ENCODE measurements at places on chromosomes 12 and 14.

DNA sequence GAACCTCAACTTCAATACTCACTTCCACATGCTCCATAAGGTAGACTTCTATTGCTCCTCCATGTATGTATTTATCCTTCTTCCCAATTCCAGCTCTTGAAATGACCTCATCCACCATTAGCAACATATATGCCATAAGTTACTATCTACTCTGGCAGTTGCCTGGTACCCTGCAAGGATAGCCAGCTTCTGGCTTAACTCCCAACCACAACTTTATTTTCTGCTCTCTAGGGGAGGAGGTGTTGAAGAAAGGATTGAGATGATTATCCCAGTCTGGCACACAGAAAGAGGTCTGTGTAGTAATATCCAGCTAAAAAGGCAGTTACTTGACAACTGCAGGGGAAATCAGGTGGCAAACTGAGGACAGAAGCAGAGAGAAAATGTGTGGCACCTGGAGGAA is 71.5 kb upstream of the MDM1 start:
- no peak for DNase-seq

GRCh38 chr14:82354126-82354525 is 820.5 kb upstream of the SEL1L start:
- no peak for DNase-seq

GRCh38 chr14:58291646-58292045 is 6.7 kb upstream of the ARID4A start:
- no peak for DNase-seq

DNA sequence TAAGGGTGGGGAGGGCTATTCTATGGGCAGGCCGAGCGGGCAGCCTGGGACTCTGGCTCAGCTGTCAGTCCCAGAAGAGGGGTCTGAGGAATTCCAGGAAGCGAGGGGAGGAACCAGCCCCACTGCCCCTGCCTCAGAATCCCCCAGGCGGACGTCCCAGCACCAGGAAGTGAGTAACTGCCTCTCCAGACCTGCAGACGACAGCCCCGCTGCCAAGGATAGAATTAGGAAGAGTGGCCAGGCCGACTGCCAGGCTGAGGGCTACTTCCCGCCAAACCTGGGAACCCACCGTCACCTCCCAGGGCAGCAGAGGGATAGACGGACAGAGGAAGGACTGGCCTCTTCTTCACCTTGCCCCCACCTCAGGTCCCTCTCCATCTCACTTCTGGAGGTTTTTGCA is 6.7 kb upstream of the BDKRB2 start:
- no peak for DNase-seq

DNA sequence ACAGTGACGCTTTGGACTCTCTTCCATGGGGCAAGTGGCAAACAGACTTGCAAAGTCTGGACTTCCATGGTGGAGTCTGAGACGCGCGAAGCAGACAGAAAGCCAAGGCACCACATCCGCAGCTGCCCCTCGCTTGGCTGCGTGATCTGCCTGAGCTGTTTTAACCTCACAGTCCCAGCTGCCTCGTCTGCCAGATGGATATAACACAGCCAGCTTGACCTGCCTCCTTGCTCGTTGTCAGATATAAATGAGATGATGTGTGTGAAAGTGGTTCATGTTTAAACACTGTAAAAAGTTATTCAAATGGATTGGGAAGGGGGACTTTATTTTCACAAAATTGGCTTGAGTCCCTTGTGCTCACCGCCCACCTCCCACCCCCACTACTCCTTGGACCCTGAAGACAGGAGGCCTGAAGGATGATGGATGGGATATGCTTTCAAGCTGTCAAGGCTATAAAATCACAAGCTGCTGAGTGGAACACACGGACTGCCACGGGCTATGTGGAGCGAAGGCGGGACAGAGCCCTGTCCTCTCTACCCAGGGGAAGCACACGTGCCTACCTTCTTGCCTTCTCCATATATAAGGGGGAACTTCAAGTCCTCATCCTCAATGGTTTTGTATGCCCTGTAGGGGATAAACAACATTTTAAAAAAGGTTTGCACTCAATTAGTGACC is 226.9 kb downstream of the MON2 start:
- no peak for DNase-seq

- DNase-seq, result no peak
Measured at GRCh38 chr12:14873440-14874185, 12.0 kb downstream of the MGP start.

DNA sequence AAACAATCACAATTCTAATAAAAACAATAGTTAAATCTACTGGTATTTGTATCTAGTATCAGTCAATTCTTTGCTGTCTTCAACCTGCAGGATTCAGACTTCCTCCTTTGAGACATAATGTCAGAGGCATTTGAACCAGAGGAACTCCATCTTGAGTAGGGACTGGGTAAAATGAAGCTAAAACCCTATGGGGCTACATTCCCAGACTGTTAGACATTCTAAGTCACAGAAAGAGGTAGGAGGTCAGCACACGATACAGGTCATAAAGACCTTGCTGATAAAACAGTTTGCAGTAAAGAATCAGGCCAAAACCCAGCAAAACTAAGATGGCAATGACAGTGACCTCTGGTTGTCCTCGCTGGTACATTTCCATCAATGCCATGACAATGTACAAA is 48.2 kb upstream of the MAP3K9 start:
- no peak for DNase-seq

- DNase-seq, result no peak
Measured at GRCh38 chr12:132427174-132427768, 62.7 kb upstream of the FBRSL1 start.

- DNase-seq, result no peak
Measured at GRCh38 chr14:86430853-86431252, 900.9 kb downstream of the FLRT2 start.

DNA sequence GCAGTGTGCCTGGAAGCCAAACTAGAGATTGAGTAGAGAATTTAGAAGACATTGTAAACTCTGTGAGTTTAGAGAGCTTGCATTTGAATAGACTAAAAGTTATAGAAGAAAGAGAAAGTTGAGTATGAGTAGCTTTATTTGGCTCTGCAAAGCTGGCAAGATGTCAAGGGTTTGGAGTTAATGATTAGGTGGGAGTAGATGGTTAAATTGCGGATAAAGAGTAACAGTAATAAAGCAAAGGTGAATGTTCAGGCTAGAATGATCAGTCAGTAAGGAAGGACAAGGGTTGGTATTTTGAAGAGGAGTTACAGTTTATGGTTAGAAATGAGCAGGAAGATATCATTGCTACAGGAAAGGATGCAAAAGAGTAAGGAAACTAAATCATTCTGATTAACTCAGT is 5.2 kb downstream of the PPM1A start:
- DNase-seq, result no peak

- no peak for DNase-seq
Measured at GRCh38 chr14:81771651-81772275, 238.1 kb upstream of the SEL1L start.

- no peak for DNase-seq
Measured at GRCh38 chr12:95205016-95205624, 12.1 kb downstream of the FGD6 start.

DNA sequence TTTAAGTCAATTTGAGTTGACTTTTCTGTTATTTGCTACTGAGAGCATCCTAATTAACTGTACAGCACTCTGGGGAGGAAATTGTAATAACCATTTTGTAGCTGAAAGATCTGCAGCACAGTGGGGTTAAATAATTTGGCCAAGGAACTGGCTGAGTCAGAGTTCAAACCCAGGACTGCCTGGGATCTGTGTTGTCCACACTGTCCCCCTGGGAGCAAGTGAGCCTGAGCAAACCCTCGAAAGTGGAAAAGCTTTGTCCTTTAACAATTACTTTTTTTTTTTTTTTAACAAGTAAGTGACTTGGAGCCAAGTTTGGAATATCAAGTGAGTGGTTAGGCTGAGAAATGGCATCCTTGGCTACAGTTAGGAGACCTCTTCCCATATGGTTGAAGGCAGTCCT is 247.2 kb upstream of the CCDC196 start:
- DNase-seq, result no peak

DNA sequence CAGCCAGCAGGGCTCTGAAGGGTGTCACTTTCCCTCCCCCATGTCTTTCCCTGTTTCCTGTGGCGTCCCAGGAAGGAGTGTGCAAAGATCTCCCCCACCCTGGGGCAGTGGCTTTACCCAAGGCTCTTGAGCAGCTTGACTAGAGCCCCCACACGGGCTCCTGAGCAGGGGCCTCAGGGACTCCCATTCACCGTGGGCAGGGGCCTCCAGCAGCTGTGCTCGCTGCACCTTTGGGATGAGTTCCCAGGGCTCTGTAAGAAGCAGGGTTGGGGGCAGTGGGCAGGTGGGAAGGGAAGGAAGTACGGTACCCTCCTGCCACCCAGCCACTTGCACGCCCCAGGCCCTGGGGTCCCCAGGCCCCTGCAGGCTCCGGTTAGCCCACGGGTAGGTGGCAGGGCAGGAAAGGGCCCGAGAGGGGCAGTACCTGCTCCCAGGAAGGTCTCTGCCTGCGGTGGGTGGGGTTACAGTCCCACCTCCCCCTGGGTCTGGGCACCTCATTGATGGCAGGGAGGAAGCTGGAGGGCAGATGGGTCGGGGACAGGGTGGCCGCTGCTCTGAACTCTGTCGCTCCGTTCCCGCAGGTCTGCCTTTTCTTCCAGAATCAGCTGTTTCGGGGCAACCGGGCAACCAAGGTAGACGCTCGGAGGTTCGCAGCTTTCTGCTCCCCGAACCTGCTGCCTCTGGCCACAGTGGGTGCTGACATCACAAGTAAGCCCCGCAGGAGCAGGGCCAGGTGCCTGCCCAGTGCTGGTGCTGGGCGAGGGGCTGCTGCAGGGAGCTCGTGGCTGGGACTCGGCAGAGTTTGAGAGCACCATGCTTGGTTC is 13.0 kb downstream of the ASPG start:
- no peak for DNase-seq

GRCh38 chr12:1977109-1977508 is 27.1 kb downstream of the DCP1B start:
- no peak for DNase-seq

- DNase-seq, result no peak
Measured at GRCh38 chr12:104863296-104863948, 94.7 kb downstream of the SLC41A2 start.

- no peak for DNase-seq
Measured at GRCh38 chr14:85247071-85247470, 282.9 kb upstream of the FLRT2 start.

DNA sequence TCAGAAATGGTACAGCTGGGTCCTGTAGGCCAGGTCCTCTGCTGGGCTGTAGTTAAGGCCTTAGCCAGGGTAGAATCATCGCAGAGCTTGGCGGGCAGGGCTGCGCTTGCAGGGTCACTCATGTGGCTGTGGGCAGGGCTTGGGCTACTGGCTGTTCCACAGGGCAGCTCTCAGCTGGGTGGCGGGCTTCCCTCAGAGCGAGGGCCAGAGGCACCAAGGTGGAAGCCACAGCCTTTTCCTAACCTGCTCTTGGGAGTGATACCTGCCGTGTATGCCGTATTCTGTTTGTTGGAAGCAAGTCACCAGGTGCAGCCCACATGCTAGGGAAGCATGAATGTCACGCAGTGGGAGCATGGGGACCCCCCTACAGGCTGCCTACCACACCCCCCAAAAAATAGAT is 69.8 kb upstream of the RIN3 start:
- DNase-seq, result no peak

DNA sequence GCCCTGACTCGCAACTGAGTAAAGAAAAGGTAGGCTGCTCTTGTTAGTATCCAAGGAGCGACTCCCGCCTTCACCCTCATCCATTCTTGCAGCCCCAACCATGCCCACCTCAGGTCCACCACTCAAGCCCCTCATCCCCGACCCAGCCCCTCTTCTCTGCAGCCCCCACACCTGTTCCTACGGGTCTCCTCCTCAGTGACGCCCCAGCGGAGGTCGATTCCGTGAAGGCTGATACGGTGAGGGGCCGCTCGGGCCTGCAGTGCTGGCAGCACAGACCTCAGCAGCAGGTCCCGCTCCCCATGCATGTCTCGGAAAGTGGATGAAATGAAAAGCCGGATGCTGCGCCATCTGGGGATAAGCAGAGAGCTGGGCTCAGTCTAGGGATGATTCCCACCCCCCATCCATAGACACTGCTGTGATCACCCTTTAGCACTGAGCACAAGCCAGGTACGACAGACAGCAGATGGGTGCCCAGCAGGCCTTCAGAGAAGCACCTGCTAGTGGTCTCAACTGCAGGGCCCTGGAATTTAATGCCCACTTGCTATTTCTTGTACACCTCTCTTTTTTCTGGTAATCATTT is 26.9 kb downstream of the TEP1 start:
- no peak for DNase-seq

- peak; percentile 68 for DNase-seq
Measured at GRCh38 chr12:124700810-124701592, 133.6 kb upstream of the NCOR2 start.

DNA sequence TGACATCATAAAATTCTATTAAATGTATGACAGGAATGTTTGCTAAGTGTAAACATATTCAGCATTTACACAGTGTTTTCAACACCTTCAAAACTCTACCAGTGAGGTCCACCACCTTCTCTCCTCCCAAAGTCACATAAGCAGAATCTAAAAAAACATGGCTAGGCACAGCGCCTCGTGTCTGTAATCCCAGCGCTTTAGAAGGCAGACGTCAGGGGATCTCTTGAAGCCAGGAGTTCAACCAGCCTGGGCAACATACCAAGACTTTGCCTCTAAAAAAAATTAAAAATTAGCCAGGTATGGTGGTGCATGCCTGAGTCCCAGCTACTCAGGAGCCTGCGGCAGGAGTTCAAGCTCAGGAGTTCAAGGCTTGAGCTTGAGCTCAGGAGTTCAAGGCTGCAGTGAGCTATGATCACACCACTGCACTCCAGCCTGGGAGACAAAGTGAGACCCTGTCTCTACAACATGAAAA is 30.0 kb downstream of the NUMB start:
- DNase-seq, result no peak

GRCh38 chr12:70469221-70469820 is 103.2 kb downstream of the KCNMB4 start:
- no peak for DNase-seq

GRCh38 chr14:79551523-79551922 is 659.8 kb downstream of the DIO2 start:
- DNase-seq, result no peak

DNA sequence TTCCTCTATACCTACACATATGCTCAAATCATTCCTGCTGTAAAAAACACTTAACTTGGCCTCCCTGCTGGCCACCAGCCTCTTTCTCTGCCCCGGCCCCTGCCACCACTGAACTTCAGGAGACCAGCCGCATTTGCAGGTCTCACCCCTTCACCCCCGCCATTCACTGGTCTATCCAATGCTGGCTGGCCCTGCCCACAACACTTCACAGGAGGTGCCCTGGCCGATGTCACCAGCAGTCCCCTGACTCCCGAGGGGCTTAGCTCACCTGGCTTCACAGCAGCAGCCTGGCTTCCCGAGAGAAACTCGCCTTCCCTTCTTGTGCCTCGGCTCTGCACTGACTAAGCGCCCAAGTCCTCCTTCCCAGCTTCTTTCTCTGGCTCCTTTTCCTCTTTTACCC is 7.5 kb downstream of the AK7 start:
- no peak for DNase-seq

DNA sequence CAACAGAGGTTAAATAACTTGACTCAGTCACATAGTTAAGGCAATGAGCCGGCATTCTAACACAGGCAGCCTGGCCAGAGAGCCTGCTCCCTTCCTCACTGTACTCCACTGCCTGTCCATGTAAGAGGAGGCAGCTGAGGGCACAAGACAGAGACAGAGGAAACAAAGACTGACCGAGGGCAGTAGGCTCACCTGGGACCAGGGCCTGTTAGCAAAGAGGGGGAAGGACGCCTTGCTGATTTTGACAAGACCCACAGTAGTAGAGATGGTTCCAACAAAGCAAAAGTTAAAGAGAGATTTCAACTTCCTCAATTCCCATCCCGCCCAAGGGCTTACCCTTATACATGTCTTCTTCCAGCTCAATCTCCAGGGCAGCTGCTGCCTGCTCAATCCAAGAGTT is 26.5 kb downstream of the OTUB2 start:
- DNase-seq, result no peak

Data from iPS-NIHi11 (cell line).